ENCODE measurements at places on chromosomes 5 and 9.

- DNase-seq, result no peak
Observed at GRCh38 chr5:73319036-73319435, 129.5 kb downstream of the FOXD1 start.

DNA sequence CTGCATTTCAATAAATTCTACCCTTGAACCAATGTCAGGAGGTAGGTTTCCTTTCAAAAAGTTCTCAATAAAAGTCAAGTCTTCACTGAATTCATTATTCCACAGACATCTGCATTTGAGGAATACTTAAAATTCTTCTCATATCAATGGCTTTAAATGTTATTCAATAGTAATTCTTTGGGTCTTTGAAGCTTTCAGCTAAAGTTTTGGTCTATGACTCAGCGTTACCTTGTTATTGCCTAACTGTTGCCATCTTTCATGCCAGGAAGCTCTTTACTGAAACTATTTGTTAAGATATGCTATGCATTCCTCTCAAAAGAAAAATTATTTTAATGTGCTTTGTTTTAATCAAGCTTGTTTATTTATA is 170.5 kb downstream of the NNT start:
- peak; percentile 83 for DNase-seq

DNA sequence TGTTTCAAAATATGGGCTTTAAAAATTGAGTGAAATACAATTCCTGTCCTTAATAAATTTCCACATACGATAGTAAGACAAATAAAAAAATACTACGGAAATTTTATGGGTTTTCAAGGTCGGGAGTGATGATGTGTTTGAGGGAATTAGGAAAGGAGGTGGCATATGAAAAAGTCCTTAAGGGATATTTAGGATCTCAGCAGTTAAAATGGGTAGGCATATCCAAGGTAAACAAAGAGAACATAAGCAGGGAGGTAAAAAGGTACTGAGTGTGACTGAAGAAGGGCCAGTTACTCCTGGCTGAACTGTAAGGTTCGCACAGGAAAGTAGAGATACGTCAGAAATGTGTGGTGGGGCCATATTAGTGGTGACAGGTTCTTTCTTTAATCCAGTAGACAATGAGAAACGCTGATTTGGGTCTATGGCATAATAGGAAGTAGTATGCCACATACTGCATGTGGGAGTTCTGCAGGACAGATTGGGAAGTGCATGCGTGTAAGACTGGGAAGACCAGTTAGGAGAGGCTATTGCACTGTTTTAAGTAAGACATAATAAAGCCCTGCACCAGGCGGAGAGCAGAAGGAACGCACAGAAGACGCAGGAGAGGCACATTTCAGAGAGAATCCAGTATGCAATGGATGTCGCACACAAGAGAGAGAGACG is 937 bp upstream of the HMGCR start:
- peak; percentile 81 for DNase-seq

GRCh38 chr5:165410476-165410875 is 1905.1 kb downstream of the MAT2B start:
- DNase-seq, result no peak

DNA sequence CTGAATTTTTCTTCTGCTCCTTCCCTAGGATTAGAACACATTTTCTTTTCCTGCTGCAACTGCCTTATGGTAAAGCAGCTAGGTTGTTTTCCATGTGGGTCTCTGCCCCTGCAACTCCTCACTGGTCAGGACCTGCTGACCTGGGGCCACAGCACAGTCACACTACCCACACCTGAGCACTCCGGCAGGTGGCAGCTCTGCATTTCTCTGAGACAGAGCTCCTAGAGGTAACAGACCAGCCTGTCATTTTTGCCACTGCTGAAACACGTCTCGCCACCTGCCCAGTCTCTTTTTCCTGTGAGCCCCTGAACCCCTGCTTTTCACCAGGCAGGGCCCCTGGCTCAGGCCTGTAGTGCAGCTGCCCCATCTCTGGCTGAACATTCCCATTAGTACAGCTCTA is 609.6 kb downstream of the HINT1 start:
- no peak for DNase-seq

GRCh38 chr5:8895599-8895998 is 650.3 kb downstream of the SEMA5A start:
- no peak for DNase-seq

DNA sequence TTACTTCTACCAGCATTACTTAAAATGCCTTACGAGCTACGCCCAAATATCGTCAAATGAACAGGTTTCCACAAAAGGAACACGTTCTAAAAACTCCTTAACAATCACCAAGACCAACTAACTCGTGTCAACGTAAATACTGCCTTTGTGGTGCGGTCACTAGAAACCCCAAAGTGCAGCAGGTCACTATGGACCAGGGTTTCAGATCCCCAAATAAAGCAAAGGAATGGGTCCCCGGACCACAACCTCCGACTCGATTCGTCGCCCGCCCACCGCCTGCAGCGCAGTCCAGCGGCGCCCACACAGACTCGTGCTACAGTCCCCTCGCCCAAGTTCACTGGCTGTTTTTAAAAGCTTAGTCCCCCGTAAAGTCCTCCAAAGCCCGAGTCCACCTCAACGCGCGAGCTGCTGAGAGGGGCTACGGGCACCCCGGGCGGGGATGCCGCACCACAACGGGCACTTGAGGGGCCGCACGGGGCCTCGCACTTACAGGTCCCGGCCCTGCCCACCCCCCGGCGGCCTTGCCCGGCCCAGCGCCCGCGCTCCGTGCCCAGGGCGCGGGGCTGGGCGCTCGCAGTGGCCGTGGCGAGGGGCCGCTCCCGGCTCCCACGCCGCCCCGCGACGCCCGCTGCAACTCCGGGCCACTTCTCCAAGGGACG is 1.1 kb downstream of the NFIB start:
- no peak for DNase-seq

- peak; percentile 58 for DNase-seq
Observed at GRCh38 chr9:113602126-113603047, 138.9 kb downstream of the RGS3 start.

GRCh38 chr5:57432876-57433275 is 49.7 kb downstream of the ACTBL2 start:
- DNase-seq, result peak; percentile 42

DNA sequence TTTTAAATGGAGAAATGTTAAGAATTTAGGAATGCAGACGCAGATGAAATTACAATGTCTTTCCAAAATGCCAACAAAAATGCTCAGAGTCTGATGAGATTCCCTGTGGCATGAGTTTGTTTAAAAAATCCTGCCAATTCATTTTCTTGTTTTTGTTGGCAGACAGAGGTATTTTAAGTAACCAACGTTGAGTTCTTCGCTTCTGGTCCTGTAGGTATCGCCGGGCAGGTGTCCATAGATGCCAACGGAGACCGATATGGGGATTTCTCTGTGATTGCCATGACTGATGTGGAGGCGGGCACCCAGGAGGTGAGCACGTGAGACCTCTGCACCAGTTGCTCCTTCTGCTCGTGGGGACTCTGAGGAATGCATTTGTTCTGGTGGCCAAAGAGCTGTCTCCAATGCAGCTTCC is 69.4 kb downstream of the NPR3 start:
- peak; percentile 11 for DNase-seq

All from amniotic epithelial cell (primary cell).